HepG2 (cell line): ENCODE measurements at places on chromosomes 7 and 10. TPM values are rescaled to one million over a fixed set of nuclear protein-coding genes. Genes with fewer than 3 reads are reported as not detected.

Gene NFE2L3
- total RNA-seq: 8.8 and 19.4 TPM in 2 replicates

Gene COBL
- 3.8 and 4.4 TPM in 2 replicates for total RNA-seq

Gene ANXA8
- not detected in 2 replicates for total RNA-seq

Gene FRMD4A
- 0.09 and 0.10 TPM in 2 replicates for total RNA-seq

Gene UPK3B
- not detected in 2 replicates for total RNA-seq

Gene NPC1L1
- 3.8 and 4.8 TPM in 2 replicates for total RNA-seq

Gene TRIM74
- 0.88 and 1.4 TPM in 2 replicates for total RNA-seq

Gene GIMAP7
- not detected in 2 replicates for total RNA-seq

Gene CALCR
- not detected in 2 replicates for total RNA-seq

Gene IL15RA
- total RNA-seq: 0.53 and 0.66 TPM in 2 replicates

Gene CC2D2B
- total RNA-seq: 0.20 and 0.22 TPM in 2 replicates

GRCh38 chr7:825386-825785, 6.9 kb upstream of the SUN1 start:
- no peak for DNase-seq

DNA sequence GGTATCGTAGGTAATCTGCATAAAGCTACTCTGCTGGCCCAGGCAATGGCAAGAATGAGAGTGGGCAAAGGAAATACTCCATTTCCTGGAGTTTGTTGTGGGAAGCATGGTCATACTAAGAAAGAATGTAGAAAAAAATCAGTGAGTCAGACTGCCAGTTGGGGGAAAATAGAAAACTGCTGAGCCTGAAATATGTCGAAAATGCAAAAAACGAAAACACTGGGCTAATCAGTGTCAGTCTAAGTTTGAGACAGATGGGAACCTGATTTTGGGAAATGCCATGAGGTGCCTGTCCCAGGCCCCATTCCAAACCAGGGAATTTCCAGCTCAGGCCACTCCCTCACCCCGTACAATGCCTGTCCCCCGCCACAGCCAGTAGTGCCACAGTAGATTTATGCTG, 150.0 kb downstream of the ZNF33B start:
- no peak for DNase-seq

GRCh38 chr10:44930904-44931620, 19.9 kb downstream of the TMEM72 start:
- DNase-seq: no peak

- DNase-seq: no peak
Measured at GRCh38 chr10:49597426-49598163, 12.5 kb upstream of the SLC18A3 start.

- no peak for DNase-seq
Measured at GRCh38 chr7:5217396-5217795, 27.4 kb downstream of the WIPI2 start.

DNA sequence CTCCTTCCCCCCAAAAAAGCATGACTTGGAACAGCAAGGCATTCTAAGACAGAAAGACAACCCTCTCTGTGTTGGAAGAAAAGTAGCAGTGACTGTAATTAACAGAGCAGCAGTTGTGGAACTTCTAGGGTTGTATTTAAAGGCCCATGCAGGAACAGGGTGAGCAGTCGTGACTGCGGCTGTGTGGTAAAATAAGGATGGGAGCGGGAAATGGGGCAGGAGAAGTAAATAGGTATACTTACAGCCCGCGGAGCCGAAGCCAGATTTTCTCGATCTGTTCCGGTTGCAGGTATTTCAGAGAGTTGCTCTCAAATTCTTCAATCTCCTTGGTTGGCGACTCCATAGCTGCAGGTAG, 179 bp downstream of the PDE1C start:
- no peak for DNase-seq

DNA sequence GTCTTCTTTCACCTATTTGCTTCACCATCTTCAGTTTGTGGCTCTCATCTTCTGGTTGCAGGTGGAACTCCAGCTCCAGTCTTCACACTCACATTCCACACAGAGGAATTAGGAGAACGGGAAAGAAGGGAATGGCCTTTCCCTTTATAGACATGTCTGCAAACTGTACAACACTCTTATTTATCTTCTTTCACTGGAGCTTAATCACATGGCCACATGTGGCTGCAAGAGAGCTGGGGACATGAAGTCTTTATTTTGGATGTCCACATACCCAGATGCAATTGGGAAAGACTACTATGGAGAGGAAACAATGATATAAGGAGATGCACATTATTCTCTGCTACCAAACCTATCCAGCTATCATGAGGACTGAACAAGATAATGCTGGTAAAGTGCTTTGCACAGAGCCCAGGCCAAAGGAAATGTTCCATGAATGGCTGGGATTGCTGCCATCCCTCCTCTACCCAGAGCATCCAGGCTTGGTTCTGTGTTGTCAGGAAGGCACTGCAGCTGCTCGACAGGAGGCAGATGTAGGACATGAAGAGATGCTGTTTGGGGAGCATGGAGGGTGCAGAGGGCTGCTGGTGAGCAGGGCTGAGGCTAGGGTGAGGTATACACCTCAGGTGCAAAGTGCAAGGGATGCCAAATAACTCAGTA, 183.8 kb upstream of the TBX20 start:
- no peak for DNase-seq

GRCh38 chr7:111014079-111014478, 76.8 kb upstream of the LRRN3 start:
- no peak for DNase-seq

- DNase-seq: no peak
Measured at GRCh38 chr10:71423250-71423649, 26.5 kb downstream of the CDH23 start.

- DNase-seq: no peak
Measured at GRCh38 chr7:5237286-5237685, 45.5 kb upstream of the SLC29A4 start.

DNA sequence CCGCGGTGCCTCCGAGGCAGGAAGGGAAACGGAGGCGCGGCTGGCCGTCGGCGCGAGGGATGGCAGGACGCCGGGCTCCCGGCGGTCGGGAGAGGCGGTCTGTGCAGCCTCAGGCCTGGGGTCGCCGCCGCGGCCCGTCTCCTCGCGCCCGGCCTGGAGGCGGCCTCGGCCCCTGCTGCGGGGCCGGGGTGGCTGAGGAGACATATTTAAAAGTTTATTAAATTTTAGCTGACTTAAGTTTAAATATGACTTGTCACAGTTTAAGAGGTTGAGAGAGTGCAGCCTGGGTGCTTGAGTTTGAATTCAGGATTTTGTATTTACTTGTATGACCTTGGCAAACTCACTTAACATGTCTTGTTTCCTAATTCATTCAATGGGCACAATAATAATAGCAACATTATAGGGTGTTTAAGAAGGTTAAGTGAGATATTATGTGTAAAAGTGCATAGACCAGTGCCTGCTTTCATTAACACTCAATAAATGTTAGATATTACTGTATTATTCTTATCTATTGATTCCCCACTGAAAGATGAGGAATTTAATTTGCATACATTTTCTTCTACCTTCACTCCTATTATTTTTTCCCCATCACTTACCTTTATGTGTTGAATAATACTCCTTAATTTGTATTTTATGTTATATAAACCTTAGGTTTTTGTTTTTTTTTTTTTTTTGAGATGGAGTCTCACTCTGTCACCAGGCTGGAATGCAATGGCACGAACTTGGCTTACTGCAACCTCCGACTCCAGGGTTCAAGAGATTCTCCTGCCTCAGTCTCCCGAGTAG, 718 bp downstream of the DYNC2I1 start:
- DNase-seq: no peak

GRCh38 chr10:5356302-5356763, 8.4 kb upstream of the UCN3 start:
- no peak for DNase-seq
